H9 (cell line): ENCODE measurements at places on chromosomes 6 and 20. TPM values are rescaled to one million over a fixed set of nuclear protein-coding genes. Genes with fewer than 3 reads are reported as not detected.

- H3K4me1 ChIP-seq: 0 out of 2 replicates have a peak, but pooled peaks cover 2% of the 10 kb centered on the region
- no peaks in the 10 kb centered on the region for H3K36me3 ChIP-seq
- no peaks in the 10 kb centered on the region for H3K27me3 ChIP-seq
- no peak overlapping the region for H3K4me3 ChIP-seq
- no peak overlapping the region for H3K27ac ChIP-seq
- no peak for DNase-seq
Measured at GRCh38 chr20:57082357-57082945, 184.0 kb downstream of the BMP7 start.

DNA sequence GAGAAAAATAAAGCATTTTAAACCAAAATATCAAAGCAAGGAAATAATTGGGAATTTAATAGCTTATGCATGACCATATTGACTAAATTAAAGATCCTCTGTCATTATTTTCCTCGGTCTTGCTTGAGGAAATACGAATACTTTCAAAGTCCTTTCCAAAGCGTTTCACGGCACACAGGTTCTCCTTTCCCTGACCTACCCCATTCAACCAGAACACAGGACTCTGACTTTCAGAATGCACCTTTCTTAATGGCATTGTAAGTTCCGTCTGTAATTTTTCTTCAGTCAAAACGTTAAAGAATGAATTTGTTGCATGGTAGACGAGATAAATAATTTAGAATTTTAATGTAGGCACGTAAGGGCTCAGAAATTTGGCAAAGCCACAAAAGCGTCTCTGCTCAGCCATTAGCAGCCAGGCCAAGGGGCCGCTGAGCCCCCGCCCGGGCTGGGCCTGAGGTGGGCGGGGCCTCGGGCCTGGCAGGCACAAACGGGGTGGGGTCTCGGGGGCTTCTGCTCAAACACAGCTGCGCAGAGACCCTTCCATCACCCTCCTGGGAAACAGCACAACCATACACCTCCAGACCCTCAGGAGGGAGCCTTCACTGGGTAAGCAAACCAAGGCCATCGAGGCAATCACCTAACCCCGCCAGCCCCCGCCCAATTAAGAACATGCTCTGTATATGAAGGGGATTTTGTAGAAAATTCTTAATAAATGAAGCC, 3.4 kb downstream of the NEDD9 start:
- no peaks in the 10 kb centered on the region for H3K27me3 ChIP-seq
- peak; percentile 72 for DNase-seq
- no peaks in the 10 kb centered on the region; the same call in 2 of the 3 replicates for H3K36me3 ChIP-seq
- H3K27ac ChIP-seq: no peak overlapping the region

DNA sequence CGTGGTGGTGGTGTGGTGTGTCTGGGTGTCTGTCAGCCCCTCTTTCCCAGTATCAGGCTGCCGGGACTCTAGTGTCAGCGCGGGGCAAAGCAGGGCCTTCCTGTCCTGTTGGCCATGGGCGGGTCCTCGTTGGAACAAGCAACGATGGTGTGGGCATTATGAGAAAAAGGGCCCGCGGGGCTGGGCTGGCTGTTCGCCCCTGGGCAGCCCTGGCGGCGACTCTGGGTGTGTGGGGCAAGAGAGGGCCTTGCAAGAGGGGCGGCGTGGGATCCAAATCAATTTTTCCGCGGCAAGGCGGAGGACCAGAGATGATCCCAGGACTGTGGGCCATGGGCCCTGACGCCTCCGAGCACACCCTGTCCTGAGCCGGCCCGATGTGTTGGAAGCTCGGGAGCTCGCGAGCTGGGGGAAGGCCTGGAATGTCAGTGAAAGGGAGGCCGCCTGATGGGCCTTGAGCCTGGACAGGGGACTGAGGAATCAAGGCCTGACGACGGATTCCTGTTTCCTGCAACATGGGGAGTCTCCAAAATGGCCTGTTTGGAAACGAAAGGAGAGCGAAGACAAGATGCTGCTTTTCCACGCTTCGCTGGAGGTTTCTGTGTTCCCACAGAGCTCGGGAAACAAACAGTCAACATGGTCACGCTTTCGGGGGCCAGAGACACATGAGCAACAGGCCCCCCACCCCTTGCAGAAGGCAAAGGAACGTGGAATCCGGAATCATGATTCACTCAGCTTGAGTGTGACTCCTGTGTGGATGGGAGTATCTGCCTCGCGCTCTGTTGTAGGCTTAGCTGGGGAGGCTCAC, 364.7 kb upstream of the DEFB115 start:
- H3K27me3 ChIP-seq: no peaks in the 10 kb centered on the region
- H3K4me1 ChIP-seq: no peaks in the 10 kb centered on the region
- no peak for DNase-seq

- DNase-seq: no peak
- no peak overlapping the region for H3K27ac ChIP-seq
- no peaks in the 10 kb centered on the region for H3K27me3 ChIP-seq
Measured at GRCh38 chr6:166959911-166960608, 3.7 kb upstream of the RNASET2 start.

- peaks cover 2% of the 10 kb centered on the region; the same call in 1 of the 3 replicates for H3K36me3 ChIP-seq
- no peak overlapping the region for H3K4me3 ChIP-seq
- DNase-seq: no peak
- peaks cover 6% of the 10 kb centered on the region; the same call in 1 of the 2 replicates for H3K4me1 ChIP-seq
- no peak overlapping the region for H3K27ac ChIP-seq
Measured at GRCh38 chr6:168686029-168686738, 245.2 kb downstream of the SMOC2 start.

GRCh38 chr6:82348130-82348529, 15.5 kb upstream of the TPBG start:
- peak; percentile 65 for DNase-seq
- no peak overlapping the region for H3K4me3 ChIP-seq

- H3K36me3 ChIP-seq: no peaks in the 10 kb centered on the region
- H3K4me3 ChIP-seq: no peak overlapping the region
- H3K4me1 ChIP-seq: no peaks in the 10 kb centered on the region; the same call in 1 of the 2 replicates
- H3K27me3 ChIP-seq: no peaks in the 10 kb centered on the region
- H3K27ac ChIP-seq: no peak overlapping the region
- DNase-seq: no peak
Measured at GRCh38 chr20:36629719-36630681, 16.0 kb downstream of the SLA2 start.

DNA sequence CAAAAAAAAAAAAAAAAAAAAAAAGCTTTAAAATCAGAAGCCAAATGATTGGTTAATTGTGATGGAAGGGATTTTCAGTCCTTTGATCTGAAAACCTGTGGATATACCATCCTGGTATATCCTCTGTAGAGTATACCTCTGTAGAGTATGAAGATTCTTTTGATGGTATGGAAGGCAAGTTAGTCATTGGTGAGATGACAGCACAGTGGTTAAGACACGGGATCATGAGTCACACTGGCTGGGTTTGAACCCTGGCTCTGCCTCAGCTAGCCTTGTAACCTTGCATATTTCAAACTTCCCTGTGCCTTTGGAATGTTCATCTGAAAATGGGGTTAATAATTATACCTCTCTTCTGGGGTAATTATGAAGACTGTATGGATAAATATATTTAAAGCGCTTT, 179.3 kb downstream of the CARMIL1 start:
- H3K36me3 ChIP-seq: no peaks in the 10 kb centered on the region
- H3K27ac ChIP-seq: no peak overlapping the region
- H3K4me3 ChIP-seq: no peak overlapping the region

DNA sequence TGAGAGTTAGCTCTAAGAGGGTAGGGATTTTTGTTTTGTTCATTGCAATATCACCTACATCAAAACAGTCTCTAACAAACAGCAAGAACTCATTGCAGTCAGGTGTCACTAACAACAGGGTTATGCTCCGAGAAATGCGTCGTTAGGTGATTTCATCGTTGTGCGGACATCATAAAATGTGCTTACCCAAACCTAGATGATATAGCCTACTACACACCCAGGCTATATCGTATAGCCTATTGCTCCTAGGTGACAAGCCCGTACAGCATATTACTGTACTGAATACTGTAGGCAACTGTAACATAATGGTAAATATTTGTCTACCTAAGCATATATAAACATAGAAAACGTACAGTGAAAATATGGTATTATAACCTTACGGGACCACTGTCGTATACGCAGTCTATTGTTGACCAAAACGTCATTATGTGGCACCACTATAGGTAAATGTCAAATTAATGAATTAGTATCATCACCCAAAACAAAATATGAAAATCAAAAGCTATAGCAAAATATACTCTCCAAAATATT, 49.9 kb upstream of the TAB2 start:
- H3K4me3 ChIP-seq: no peak overlapping the region
- no peak overlapping the region for H3K27ac ChIP-seq
- no peaks in the 10 kb centered on the region for H3K4me1 ChIP-seq
- no peak for DNase-seq
- no peaks in the 10 kb centered on the region for H3K27me3 ChIP-seq
- peaks cover 5% of the 10 kb centered on the region; the same call in 1 of the 2 replicates for H3K36me3 ChIP-seq

GRCh38 chr20:52332230-52332629, 140.7 kb upstream of the ZFP64 start:
- H3K4me3 ChIP-seq: no peak overlapping the region
- H3K4me1 ChIP-seq: no peaks in the 10 kb centered on the region
- H3K27ac ChIP-seq: no peak overlapping the region

- no peaks in the 10 kb centered on the region for H3K27me3 ChIP-seq
- H3K27ac ChIP-seq: no peak overlapping the region
- no peaks in the 10 kb centered on the region for H3K4me1 ChIP-seq
Measured at GRCh38 chr6:108995296-108995695, 99.3 kb downstream of the SESN1 start.

- peak overlapping the region; percentile 86 for H3K4me3 ChIP-seq
- peaks cover 52% of the 10 kb centered on the region for H3K36me3 ChIP-seq
- no peaks in the 10 kb centered on the region for H3K27me3 ChIP-seq
- peaks cover 3% of the 10 kb centered on the region; the same call in 1 of the 2 replicates for H3K4me1 ChIP-seq
- H3K27ac ChIP-seq: no peak overlapping the region
Measured at GRCh38 chr6:37171970-37172812, 2.2 kb downstream of the PIM1 start.

DNA sequence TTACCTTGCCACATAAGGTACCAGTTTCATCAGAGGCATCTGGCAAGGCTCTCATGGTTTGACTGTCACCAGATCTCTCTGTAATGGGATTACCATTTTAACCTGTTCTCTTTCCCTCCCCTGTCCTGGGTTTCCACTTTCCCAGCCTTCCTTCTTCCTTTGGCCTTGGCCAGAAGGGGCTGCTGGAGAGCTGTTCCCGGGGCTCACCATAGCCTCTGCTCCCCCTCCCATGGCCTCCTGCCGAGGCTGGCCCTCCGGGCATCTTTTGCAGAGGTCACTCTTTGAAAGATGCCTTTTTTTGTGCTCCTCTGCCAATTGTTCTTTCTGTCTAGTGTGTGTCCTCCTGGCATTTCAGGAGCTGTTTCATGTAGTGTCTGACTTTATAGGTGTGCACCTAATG, 100.7 kb upstream of the SCP2D1 start:
- H3K27ac ChIP-seq: no peak overlapping the region
- no peaks in the 10 kb centered on the region for H3K36me3 ChIP-seq
- H3K4me1 ChIP-seq: no peaks in the 10 kb centered on the region; the same call in 1 of the 2 replicates
- peak; percentile 71 for DNase-seq
- H3K27me3 ChIP-seq: no peaks in the 10 kb centered on the region
- no peak overlapping the region for H3K4me3 ChIP-seq

- H3K4me3 ChIP-seq: no peak overlapping the region
- no peaks in the 10 kb centered on the region for H3K4me1 ChIP-seq
- no peak overlapping the region for H3K27ac ChIP-seq
- DNase-seq: no peak
- no peaks in the 10 kb centered on the region for H3K27me3 ChIP-seq
Measured at GRCh38 chr20:38055294-38055693, 21.7 kb downstream of the RPRD1B start.

- no peaks in the 10 kb centered on the region for H3K27me3 ChIP-seq
- peaks cover 6% of the 10 kb centered on the region; the same call in 1 of the 2 replicates for H3K4me1 ChIP-seq
- H3K27ac ChIP-seq: no peak overlapping the region
- DNase-seq: no peak
Measured at GRCh38 chr6:75282706-75283105, 1.9 kb downstream of the TMEM30A start.

- no peaks in the 10 kb centered on the region for H3K4me1 ChIP-seq
- H3K27ac ChIP-seq: no peak overlapping the region
- no peak overlapping the region for H3K4me3 ChIP-seq
- no peaks in the 10 kb centered on the region for H3K27me3 ChIP-seq
- no peaks in the 10 kb centered on the region for H3K36me3 ChIP-seq
- DNase-seq: no peak
Measured at GRCh38 chr6:74749211-74750147, 456.4 kb downstream of the COL12A1 start.

GRCh38 chr20:25018425-25018824, 25.9 kb upstream of the APMAP start:
- no peak overlapping the region for H3K27ac ChIP-seq
- H3K36me3 ChIP-seq: no peaks in the 10 kb centered on the region
- no peaks in the 10 kb centered on the region for H3K27me3 ChIP-seq
- no peak for DNase-seq
- no peaks in the 10 kb centered on the region; the same call in 1 of the 2 replicates for H3K4me1 ChIP-seq

GRCh38 chr6:136144251-136145023, 105.7 kb downstream of the MTFR2 start:
- DNase-seq: no peak
- no peak overlapping the region for H3K4me3 ChIP-seq
- no peaks in the 10 kb centered on the region for H3K27me3 ChIP-seq
- no peaks in the 10 kb centered on the region for H3K4me1 ChIP-seq

The TAGAP gene
- total RNA-seq: not detected in 2 replicates

The FOXF2 gene
- total RNA-seq: not detected in 2 replicates

The SGK2 gene
- not detected in 2 replicates for total RNA-seq

The HUS1B gene
- 0.96 and 1.2 TPM in 2 replicates for total RNA-seq

The PRR18 gene
- 0.11 TPM in 1 of 2 replicates, not detected in the other for total RNA-seq

The FILIP1 gene
- 8.6 and 10.5 TPM in 2 replicates for total RNA-seq

The GPR63 gene
- total RNA-seq: 5.2 and 5.9 TPM in 2 replicates

The CPNE5 gene
- 0.29 and 0.52 TPM in 2 replicates for total RNA-seq
